ENCODE measurements at places on chromosomes 4 and X. TPM values are rescaled to one million over a fixed set of nuclear protein-coding genes. Genes with fewer than 3 reads are reported as not detected.
A peak's percentile ranks its signal among the peaks of the same experiment; 100 is the strongest.

Gene DKC1
- polyA plus RNA-seq, result 12.5 TPM

DNA sequence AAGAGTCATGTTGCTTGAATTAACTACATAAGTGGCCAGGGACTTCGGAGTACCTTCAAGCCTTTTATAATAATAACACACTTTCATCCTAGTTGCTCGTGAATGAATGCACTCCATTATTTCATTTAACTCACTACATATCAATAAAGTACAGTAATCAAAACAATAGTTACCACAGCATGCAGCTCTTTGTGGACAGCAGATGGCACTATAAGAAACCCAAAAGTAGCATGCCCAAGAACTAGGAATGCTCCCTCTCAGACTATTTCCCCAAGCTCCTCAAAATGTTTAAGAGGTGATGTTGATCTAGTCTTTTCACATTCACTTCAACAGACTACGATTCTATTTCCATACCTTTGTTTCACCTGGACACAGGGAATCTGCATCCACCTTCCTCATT is 500.8 kb upstream of the DIAPH2 start:
- no peaks in the 10 kb centered on the region for H3K27me3 ChIP-seq
- no peak overlapping the region for H3K27ac ChIP-seq
- DNase-seq, result no peak

GRCh38 chr4:1654216-1654955 is 29.7 kb downstream of the FAM53A start:
- H3K36me3 ChIP-seq, result no peaks in the 10 kb centered on the region
- no peak for DNase-seq
- no peaks in the 10 kb centered on the region for H3K27me3 ChIP-seq
- H3K4me3 ChIP-seq, result no peak overlapping the region

GRCh38 chr4:92111493-92111892 is 192.3 kb upstream of the GRID2 start:
- H3K27ac ChIP-seq, result no peak overlapping the region
- no peak overlapping the region for H3K4me3 ChIP-seq
- DNase-seq, result no peak
- H3K4me1 ChIP-seq, result no peaks in the 10 kb centered on the region
- no peaks in the 10 kb centered on the region for H3K36me3 ChIP-seq

Gene RPS6KA6
- 2.2 TPM for polyA plus RNA-seq

Gene HTT
- polyA plus RNA-seq, result 28.8 TPM

DNA sequence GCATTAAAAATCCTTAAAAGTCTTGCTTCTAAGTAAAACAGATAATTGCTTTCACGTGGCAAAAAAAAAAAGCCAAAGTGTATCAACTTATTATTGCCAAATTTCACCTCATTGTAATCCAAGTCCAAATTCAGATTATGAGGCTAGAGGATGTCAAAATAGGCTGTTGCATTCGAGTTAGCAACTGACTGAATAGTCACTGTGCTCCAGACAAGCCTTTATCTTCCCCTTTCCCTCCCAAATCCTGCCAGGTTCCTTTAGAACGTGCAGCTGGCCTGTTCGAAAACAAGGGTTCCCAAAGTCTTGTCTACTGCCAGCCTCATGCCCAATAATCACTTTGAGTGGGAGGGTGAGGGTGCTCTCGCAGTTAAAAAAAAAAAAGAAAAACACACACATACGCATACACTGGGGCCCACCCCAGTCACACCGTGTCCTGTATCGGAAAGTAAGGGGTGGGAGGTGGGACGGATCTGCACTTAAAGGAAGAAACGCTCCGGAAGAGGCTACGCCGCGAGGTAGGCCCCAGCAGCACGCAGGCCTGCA is 603 bp downstream of the MAD2L1 start:
- DNase-seq, result no peak
- H3K27ac ChIP-seq, result peak overlapping the region; percentile 94
- peak overlapping the region; percentile 77 for H3K4me3 ChIP-seq
- no peaks in the 10 kb centered on the region for H3K4me1 ChIP-seq
- no peaks in the 10 kb centered on the region for H3K36me3 ChIP-seq
- no peaks in the 10 kb centered on the region for H3K27me3 ChIP-seq

DNA sequence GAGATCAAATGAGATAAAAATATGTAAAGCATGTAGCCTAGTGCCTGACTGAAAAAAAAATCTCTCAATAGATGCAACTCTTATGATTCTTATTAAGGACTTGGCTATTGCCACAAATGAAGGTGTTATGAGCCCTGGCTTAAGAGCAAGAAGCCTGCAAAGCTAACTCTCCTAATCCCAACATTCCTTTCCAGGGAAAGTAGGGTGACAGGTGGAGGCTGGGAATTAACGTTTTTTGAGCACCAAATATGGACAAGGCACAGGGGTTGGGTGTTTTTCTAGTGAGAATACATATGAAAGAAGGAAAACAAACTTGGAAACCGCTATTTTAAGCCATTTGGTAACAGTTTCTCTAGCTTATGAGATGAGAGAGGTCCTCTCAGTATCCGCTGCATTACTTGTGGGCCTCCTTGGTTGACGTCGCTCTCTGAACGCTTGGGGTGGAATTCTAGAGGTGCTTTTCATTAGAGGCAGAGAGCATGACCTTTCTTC is 2.4 kb downstream of the RHOH start:
- DNase-seq, result no peak
- no peaks in the 10 kb centered on the region for H3K27me3 ChIP-seq
- H3K4me1 ChIP-seq, result peaks cover 1% of the 10 kb centered on the region
- H3K36me3 ChIP-seq, result no peaks in the 10 kb centered on the region

GRCh38 chrX:40844471-40844870 is 109.1 kb upstream of the MED14 start:
- H3K27ac ChIP-seq, result no peak overlapping the region
- no peaks in the 10 kb centered on the region for H3K27me3 ChIP-seq
- no peaks in the 10 kb centered on the region for H3K36me3 ChIP-seq
- H3K4me1 ChIP-seq, result no peaks in the 10 kb centered on the region
- no peak for DNase-seq

- peak; percentile 1 for DNase-seq
- no peak overlapping the region for H3K27ac ChIP-seq
- H3K4me1 ChIP-seq, result no peaks in the 10 kb centered on the region
- no peak overlapping the region for H3K4me3 ChIP-seq
- no peaks in the 10 kb centered on the region for H3K27me3 ChIP-seq
These were observed 27.4 kb upstream of the TMPRSS11B start for GRCh38 chr4:68272860-68273259.

- no peak for DNase-seq
- H3K4me3 ChIP-seq, result no peak overlapping the region
- no peak overlapping the region for H3K27ac ChIP-seq
- peaks cover 36% of the 10 kb centered on the region for H3K36me3 ChIP-seq
These were observed 13.1 kb downstream of the RBM10 start for GRCh38 chrX:47158131-47158530.

- no peak overlapping the region for H3K27ac ChIP-seq
- H3K27me3 ChIP-seq, result no peaks in the 10 kb centered on the region
- no peaks in the 10 kb centered on the region for H3K36me3 ChIP-seq
- no peak overlapping the region for H3K4me3 ChIP-seq
- no peak for DNase-seq
- H3K4me1 ChIP-seq, result no peaks in the 10 kb centered on the region
These were observed 914.0 kb upstream of the PRKX start for GRCh38 chrX:4627414-4627813.

Gene APBB2
- polyA plus RNA-seq, result 4.5 TPM

DNA sequence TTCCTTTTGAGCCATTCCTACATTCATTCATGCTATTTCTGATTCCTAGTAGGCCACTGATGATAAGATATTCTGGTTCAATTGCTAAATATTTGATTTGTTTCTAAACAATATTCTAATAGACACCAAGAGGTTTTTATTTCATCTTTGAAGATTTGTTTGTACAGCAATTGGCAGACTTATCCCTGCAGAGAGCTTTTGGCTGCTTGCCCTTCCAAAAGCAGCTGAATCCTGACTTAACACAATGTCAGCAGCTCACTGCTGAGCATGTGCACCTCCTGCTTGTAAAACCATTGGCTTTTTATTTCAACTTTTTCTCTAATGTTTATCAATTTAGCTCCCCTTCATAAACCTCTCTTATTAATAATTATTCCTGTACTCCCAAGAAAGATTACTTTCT is 45.3 kb downstream of the MMRN1 start:
- H3K27me3 ChIP-seq, result no peaks in the 10 kb centered on the region
- no peak overlapping the region for H3K4me3 ChIP-seq
- H3K27ac ChIP-seq, result no peak overlapping the region
- DNase-seq, result no peak

Gene RASGEF1B
- polyA plus RNA-seq, result 7.6 TPM

Gene CSAG2
- polyA plus RNA-seq, result not detected

DNA sequence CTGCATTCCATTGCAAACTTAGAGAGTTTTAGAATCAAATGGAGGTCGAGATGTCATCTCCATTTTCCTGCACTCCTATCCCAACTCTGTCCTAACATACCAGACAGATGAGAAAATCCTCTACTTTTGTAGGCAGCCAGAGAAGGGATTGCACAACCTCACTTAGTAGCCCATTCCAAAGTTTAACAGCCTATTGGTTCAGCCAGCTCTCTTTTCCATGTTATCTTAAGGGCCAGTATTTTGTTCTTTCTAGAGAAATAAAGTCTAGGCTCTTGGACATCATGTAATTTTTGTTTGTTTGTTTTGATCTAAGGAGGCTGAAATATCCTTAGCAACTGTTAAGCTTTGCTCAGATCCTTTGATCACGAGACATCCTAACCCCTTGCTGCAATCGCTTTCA is 173.0 kb downstream of the COX18 start:
- H3K4me1 ChIP-seq, result no peaks in the 10 kb centered on the region
- no peak overlapping the region for H3K27ac ChIP-seq
- no peak for DNase-seq
- H3K27me3 ChIP-seq, result no peaks in the 10 kb centered on the region
- no peak overlapping the region for H3K4me3 ChIP-seq

- H3K4me3 ChIP-seq, result no peak overlapping the region
- no peaks in the 10 kb centered on the region for H3K4me1 ChIP-seq
- H3K27me3 ChIP-seq, result no peaks in the 10 kb centered on the region
- no peaks in the 10 kb centered on the region for H3K36me3 ChIP-seq
- no peak for DNase-seq
These were observed 21.0 kb downstream of the COL4A6 start for GRCh38 chrX:108417257-108417656.

DNA sequence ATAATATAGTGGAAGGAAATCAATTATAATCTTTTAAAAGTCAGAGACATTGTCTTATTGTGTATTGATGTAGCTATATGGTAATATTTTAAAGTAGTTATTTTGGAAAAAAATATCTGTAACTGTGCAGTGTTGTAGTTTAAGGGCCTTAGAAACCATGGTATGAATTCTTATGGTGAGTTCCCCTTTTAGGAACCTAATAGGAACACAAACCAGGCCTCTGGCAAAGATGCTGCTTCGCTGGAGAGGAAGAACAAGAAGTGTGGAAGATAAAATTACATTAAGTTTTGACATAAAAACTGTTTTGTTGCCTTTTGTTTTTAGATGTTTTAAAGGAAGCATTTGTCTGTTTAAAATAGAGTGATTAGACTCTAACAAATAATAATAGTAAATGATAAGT is 10.9 kb upstream of the TMPRSS11D start:
- no peak overlapping the region for H3K27ac ChIP-seq
- H3K4me1 ChIP-seq, result no peaks in the 10 kb centered on the region
- no peaks in the 10 kb centered on the region for H3K27me3 ChIP-seq
- DNase-seq, result no peak

Gene TEX13B
- polyA plus RNA-seq, result not detected

- no peak for DNase-seq
- no peak overlapping the region for H3K4me3 ChIP-seq
- H3K27me3 ChIP-seq, result no peaks in the 10 kb centered on the region
- H3K4me1 ChIP-seq, result no peaks in the 10 kb centered on the region
These were observed 28.9 kb downstream of the SYNPO2 start for GRCh38 chr4:118917582-118917981.
